Upper lobe of left lung (tissue), 6 donors: ENCODE measurements at places on chromosomes 4 and X.

GRCh38 chrX:38124000-38124399, 96.7 kb downstream of the SRPX start:
- DNase-seq = no peak
- H3K36me3 ChIP-seq = no peaks in the 10 kb centered on the region
- no peaks in the 10 kb centered on the region for H3K4me1 ChIP-seq
- H3K27me3 ChIP-seq = no peaks in the 10 kb centered on the region
- H3K4me3 ChIP-seq = no peak overlapping the region

GRCh38 chr4:814312-814850, 11.5 kb downstream of the CPLX1 start:
- H3K4me3 ChIP-seq = no peak overlapping the region

- H3K4me1 ChIP-seq = no peaks in the 10 kb centered on the region
- H3K36me3 ChIP-seq = no peaks in the 10 kb centered on the region
- H3K27me3 ChIP-seq = no peaks in the 10 kb centered on the region
- no peak overlapping the region for H3K27ac ChIP-seq
Measured at GRCh38 chrX:138996268-138996667, 284.8 kb upstream of the FGF13 start.

DNA sequence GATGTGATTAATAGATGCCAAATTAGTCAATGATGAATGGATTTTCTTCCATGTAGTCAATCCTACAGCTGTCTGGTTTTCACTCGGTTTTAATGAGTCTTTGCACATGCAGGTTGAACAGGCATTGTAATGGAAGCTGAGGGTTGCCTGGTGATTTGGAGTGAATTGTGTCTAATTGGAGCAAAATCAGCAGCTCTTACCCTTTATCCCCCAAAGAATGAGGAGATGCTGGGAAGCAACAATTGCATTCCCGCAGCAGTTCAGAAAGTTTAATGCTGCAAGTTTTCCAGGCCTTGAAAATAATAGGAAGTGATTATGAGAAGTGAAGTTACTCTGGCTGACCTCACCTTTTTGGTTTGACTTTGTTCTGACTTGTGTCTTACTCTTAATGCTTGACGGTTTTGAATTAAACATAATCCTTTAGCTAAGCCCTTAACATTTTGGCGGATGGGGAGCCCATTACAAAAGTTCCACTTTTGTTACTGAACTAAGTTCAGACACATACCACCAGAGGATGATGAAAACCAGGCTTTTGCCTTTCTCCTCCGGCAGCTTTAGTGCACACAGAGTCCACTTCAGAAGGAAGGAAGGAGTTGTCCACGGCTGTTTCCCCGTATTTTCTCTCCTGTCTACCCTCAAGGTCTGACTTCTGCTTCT, 78.8 kb upstream of the TBC1D9 start:
- no peak for DNase-seq
- H3K4me3 ChIP-seq = no peak overlapping the region
- no peaks in the 10 kb centered on the region for H3K27me3 ChIP-seq
- H3K27ac ChIP-seq = no peak overlapping the region
- no peaks in the 10 kb centered on the region for H3K4me1 ChIP-seq

DNA sequence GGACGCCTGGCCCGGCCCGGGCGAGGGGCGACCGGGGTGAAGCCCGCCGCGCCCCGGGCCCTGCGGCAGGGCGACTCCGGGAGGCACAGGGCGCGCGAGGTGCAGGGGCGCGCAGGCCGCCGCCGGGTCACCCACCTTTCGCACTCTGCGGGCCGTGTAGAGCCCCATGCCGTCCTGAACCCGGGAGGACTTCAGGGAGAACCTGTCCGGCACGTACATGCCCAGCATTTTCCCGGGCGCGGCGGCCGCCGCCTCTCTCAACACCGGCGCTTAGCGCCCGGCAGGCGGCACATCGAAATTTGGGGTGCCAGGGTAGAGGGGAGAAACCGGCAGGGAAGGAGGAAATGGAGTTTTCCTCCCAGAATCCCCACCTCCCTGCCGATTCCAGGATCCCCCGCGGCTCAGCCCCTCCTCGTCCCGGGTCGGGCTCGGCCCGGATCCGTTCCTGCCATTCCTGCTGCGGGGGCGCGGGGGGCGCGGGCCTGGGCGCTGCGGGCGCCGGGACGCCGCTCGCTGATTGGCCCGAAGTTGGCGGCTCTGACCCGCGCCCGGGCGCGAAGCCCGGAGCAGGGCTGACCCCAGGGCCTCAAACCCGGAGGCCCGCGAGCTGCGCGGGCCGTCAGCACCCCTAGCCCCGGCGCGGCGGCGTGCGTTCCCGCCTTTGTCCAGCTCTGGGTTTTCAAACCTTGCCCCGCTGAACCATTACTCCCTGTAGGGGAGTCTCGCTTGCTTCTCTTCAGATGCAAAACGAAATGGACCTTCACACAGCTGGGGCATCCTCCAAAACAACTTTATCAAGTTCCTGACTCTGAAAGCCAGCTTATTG, at the start of gene PRDM5:
Gene PRDM5 (minus strand): TSS at position 346 of the 826 bp plus-strand sequence. CDS start 118 bp downstream, at position 228.
- no peaks in the 10 kb centered on the region for H3K27me3 ChIP-seq
- peaks cover 23% of the 10 kb centered on the region for H3K4me1 ChIP-seq
- H3K36me3 ChIP-seq = no peaks in the 10 kb centered on the region
- peak; percentile 94 for DNase-seq
- peak within 1 kb of the TSS; percentile 99 for H3K27ac ChIP-seq
- peak within 1 kb of the TSS; percentile 74 for H3K4me3 ChIP-seq

DNA sequence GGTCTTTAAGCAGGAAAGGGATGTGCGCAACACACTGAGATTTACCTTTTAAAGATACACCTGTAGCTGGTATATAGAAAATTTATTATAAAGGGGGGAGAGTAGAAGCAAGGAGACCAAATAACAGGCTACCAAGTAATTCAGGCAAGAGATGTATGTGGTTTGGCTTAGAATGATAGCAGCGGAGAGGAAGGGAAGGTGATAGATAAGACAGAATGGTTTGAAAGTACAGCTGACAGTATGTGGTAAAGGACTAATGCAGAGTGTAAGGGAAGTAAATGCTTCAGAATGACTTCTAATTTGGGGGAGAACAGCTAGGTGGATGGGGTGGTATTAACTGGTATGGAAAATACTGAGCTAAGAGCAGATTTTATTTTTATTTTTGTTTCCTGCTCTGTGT, 308.9 kb downstream of the ANTXR2 start:
- no peaks in the 10 kb centered on the region for H3K27me3 ChIP-seq
- H3K4me1 ChIP-seq = no peaks in the 10 kb centered on the region
- H3K4me3 ChIP-seq = no peak overlapping the region
- no peak for DNase-seq

DNA sequence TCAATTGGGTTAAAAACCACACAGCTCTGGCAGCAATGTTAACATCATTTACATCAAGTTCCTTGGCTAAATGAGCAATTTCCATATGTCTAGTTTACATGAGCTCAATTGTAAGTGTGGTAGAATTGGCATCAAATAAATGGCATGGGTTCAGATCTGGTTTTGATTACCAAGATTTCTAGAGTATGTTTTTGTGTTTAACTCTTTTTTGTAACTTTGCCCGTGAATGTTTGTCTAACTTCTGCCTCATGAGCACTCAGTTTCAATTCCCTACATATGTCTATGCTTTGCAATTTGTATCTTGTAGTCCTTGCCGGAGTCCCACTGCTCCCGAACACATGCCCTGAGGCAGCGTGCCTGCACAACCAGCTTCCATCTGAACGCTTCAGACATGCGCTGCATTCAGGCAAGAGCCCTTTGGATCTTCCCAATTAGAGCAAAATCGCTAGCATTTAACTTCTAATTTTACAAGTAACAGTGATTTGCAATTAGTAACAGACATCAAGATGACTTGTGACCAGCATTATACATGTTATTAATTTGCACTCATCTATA, 644.4 kb downstream of the TRIML1 start:
- H3K36me3 ChIP-seq = no peaks in the 10 kb centered on the region
- H3K4me3 ChIP-seq = no peak overlapping the region
- H3K27me3 ChIP-seq = no peaks in the 10 kb centered on the region
- no peak overlapping the region for H3K27ac ChIP-seq

DNA sequence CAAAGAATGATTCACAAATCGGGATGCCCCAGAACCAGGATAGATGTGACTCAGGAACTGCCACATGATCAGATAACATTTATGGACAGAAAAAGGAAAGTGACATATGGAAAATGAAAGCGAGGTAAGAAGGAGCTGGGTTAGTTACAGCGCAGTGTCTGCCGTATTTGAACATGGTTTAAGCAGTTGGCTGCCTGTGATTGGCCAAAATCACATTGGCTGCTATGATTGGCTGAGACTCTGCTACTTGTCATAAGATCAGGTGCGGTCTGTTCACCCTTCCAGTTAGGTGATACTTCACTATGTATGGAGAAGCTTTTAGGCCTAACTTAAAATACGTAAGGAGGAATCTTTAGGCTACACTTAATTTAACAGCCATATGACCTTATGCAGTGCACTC, 322.7 kb upstream of the HAND2 start:
- no peaks in the 10 kb centered on the region for H3K4me1 ChIP-seq
- H3K4me3 ChIP-seq = no peak overlapping the region
- no peaks in the 10 kb centered on the region for H3K27me3 ChIP-seq
- no peak overlapping the region for H3K27ac ChIP-seq

- H3K27ac ChIP-seq = no peak within 1 kb of the TSS
- no peaks in the 10 kb centered on the region for H3K27me3 ChIP-seq
- peak within 1 kb of the TSS; percentile 29 for H3K4me3 ChIP-seq
- H3K4me1 ChIP-seq = no peaks in the 10 kb centered on the region
- H3K36me3 ChIP-seq = no peaks in the 10 kb centered on the region
Measured at GRCh38 chrX:28586981-28587551, at the start of gene IL1RAPL1. IL1RAPL1 (plus strand) TSS chrX:28587446.

DNA sequence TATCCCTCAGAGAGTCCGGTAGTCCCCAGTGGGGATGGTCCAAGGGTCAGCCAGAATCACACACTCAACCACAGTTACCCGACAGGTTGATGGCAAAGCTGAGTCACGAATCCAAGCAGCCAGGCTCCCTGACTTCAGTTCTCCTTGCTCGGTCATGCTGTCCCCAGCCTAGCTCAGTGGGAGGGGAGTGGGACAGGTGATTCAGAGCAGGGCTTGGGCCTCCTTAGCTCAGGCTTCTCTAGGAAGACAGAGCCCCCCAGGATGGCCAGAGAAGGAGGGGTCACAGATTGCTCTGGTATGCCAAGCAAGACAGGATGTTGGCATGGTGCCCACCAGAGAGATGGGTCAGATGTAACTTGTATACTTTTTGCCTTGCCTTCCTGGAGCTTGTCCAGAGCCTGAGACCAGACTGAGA, 66.5 kb downstream of the EFNB1 start:
- DNase-seq = no peak
- peaks cover 17% of the 10 kb centered on the region for H3K4me1 ChIP-seq
- no peaks in the 10 kb centered on the region for H3K36me3 ChIP-seq
- peak overlapping the region; percentile 82 for H3K27ac ChIP-seq

DNA sequence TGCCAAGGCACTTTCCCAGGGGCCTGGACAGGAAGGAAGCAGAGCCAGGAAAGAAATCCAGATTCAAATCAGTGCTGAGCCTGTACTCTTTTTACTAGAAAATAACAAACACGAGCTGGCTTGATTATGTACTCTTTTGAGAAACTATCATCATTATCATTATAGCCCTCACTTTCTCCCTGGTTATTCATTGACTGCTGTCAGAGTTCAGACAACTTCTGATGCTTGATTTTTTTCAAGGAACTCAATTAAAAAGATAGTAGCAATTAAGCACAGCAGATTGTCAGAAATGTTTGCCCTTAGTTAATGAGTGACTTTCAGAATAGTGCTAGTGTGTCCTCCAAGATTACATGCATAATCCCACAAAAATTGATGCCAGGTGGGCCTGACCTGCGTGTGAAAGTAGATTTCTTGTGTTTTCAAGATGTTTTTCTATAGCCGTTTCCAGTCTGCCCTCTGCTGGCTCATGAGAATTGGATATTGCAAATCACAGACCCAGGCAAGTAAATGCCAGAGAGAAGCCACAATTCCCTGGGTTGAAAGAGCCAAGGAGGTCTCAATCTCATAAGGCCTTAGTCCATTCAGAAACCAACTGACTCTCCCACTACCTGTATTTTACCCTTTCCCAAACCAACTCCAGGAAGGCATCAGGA, 14.3 kb upstream of the PNPLA4 start:
- no peaks in the 10 kb centered on the region for H3K4me1 ChIP-seq
- no peaks in the 10 kb centered on the region for H3K27me3 ChIP-seq
- H3K27ac ChIP-seq = no peak overlapping the region
- H3K4me3 ChIP-seq = no peak overlapping the region
- DNase-seq = no peak

DNA sequence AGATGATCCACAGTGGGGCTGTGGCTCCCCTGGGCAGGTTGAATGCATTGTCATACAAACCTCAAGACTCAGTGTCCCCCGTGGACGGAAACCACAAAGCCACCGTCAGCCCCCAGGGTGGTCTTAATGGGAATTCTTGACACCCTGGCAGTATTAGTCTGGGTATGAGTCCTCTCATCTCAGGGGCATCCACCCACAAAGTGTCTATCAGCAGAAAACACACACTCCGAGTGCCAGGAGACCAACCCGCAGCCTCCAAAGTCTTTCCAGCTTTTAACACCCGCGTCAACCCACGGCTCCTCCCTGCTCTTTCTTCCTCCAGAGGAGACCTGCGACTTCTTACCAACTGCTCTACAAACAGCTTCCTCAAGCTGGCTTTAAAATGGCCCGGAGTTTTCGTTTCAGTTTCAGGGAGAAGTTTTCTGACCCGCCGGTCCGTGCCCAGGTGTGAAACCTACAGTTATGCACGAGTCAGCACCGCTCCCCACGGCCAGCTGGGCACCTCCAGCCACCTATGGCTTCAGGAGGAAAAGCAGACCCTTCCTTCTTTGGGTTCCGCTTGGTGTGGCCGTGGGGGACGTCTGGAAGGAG, 14.4 kb upstream of the ASMTL start:
- H3K4me3 ChIP-seq = peak overlapping the region; percentile 18
- no peak for DNase-seq
- H3K4me1 ChIP-seq = peaks cover 7% of the 10 kb centered on the region
- peaks cover 4% of the 10 kb centered on the region for H3K27me3 ChIP-seq
- peak overlapping the region; percentile 30 for H3K27ac ChIP-seq
- H3K36me3 ChIP-seq = no peaks in the 10 kb centered on the region

DNA sequence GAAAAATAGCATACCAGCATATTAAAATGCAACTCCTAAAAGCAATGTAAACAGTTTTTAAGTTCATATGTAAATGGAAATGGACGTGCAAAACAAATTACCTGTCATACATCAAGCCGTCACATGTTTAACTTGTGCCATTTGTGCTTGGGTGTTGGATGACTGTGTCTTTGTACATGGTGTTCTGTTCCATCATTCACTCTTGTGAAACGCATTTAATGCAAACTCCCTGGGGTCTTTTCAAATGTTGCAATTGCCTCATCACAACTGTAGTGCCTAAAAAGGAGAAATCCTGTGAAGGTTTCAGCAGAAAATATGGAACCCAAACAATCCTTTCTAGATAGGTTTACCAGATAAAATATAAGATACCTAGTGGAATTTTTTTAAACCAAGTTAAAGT, 52.4 kb downstream of the PHOX2B start:
- no peak overlapping the region for H3K27ac ChIP-seq
- DNase-seq = no peak
- H3K4me1 ChIP-seq = no peaks in the 10 kb centered on the region
- peaks cover 56% of the 10 kb centered on the region for H3K36me3 ChIP-seq

GRCh38 chrX:110215411-110215810, 102.5 kb downstream of the AMMECR1 start:
- H3K4me1 ChIP-seq = peaks cover 3% of the 10 kb centered on the region
- H3K4me3 ChIP-seq = no peak overlapping the region
- no peak overlapping the region for H3K27ac ChIP-seq
- no peaks in the 10 kb centered on the region for H3K36me3 ChIP-seq
- no peak for DNase-seq

- no peaks in the 10 kb centered on the region for H3K4me1 ChIP-seq
- H3K27me3 ChIP-seq = no peaks in the 10 kb centered on the region
- H3K4me3 ChIP-seq = no peak overlapping the region
- no peak for DNase-seq
- no peaks in the 10 kb centered on the region for H3K36me3 ChIP-seq
- no peak overlapping the region for H3K27ac ChIP-seq
Measured at GRCh38 chr4:123469245-123469644, 72.7 kb downstream of the SPRY1 start.
